Osteoblast (primary cell): ENCODE measurements at places on chromosomes 4 and X. TPM values are rescaled to one million over a fixed set of nuclear protein-coding genes. Genes with fewer than 3 reads are reported as not detected.

DGAT2L6 gene
- total RNA-seq: not detected in 2 replicates

MAGEB1 gene
- total RNA-seq: not detected in 2 replicates

PRDX4 gene
- total RNA-seq: 253 and 284 TPM in 2 replicates

VCX3A gene
- not detected in 2 replicates for total RNA-seq

P2RY4 gene
- under 0.01 and 0.29 TPM in 2 replicates for total RNA-seq

RAB40A gene
- total RNA-seq: under 0.01 and 0.29 TPM in 2 replicates

BEX2 gene
- total RNA-seq: 2.4 and 4.3 TPM in 2 replicates

HSFX4 gene
- not detected in 2 replicates for total RNA-seq

GRCh38 chrX:22313766-22314165 lies 41.1 kb downstream of the CBLL2 start:
- no peak for DNase-seq

DNA sequence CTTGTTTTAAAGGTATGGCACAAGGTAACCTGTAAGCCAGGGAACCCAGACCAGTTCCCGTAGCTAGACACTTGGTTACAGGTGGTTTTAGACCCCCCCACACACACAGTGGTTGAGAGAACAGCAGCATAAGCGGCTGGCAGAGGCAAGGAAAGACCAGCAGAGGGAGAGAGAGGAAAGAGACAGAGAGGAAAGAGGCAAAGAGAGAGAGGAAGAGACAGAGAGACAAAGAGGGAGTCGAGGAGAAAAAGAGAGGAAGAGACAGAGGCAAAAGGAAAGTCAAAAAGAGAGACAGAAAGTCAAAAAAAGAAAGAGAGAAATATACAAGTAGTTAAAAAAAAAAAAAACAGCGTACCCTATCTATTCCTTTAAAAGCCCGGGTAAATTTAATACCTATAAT lies 19.5 kb upstream of the PCSK1N start:
- no peak for DNase-seq
